Osteocyte (in vitro differentiated cells): ENCODE measurements at places on chromosomes 12 and 14. TPM values are rescaled to one million over a fixed set of nuclear protein-coding genes. Genes with fewer than 3 reads are reported as not detected.

- H3K27ac ChIP-seq: no peak overlapping the region
- H3K27me3 ChIP-seq: peaks cover 16% of the 10 kb centered on the region
- no peak overlapping the region for H3K4me3 ChIP-seq
- no peaks in the 10 kb centered on the region for H3K36me3 ChIP-seq
- DNase-seq: no peak
Measured at GRCh38 chr14:29999013-29999539, 71.4 kb upstream of the PRKD1 start.

- H3K27me3 ChIP-seq: no peaks in the 10 kb centered on the region
- H3K4me3 ChIP-seq: no peak overlapping the region
- no peak overlapping the region for H3K27ac ChIP-seq
- no peak for DNase-seq
- peaks cover 2% of the 10 kb centered on the region for H3K4me1 ChIP-seq
Measured at GRCh38 chr12:112219195-112219594, 93.8 kb downstream of the TRAFD1 start.

GRCh38 chr12:112879191-112879705 is 27.5 kb upstream of the OAS1 start:
- H3K4me3 ChIP-seq: no peak overlapping the region
- H3K27ac ChIP-seq: no peak overlapping the region
- DNase-seq: no peak
- no peaks in the 10 kb centered on the region for H3K27me3 ChIP-seq
- no peaks in the 10 kb centered on the region for H3K4me1 ChIP-seq

DNA sequence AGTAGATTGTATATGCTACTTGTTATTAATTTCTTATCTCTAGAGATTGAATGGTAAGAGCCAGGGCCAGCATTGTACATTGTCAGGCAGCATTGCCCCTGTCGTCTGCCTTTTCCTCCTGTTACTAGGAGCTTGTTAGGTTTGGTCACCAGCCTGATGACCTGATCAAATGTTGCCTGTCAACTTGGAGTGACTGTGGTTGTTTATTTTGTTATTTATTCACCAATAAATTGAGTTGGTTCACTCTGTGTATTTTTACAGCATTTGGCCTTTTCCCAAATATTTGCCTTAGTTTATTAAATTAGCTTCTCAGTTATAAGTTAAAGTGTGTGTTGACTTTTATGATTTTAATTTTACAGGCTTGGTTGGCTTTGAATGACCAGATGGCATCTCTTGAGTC is 88.4 kb downstream of the PRKCH start:
- H3K27ac ChIP-seq: no peak overlapping the region
- no peaks in the 10 kb centered on the region for H3K27me3 ChIP-seq
- DNase-seq: no peak
- H3K4me1 ChIP-seq: peaks cover 5% of the 10 kb centered on the region

GRCh38 chr12:70120970-70121369 is 122.3 kb upstream of the CNOT2 start:
- no peaks in the 10 kb centered on the region for H3K4me1 ChIP-seq
- no peak for DNase-seq
- H3K27me3 ChIP-seq: peaks cover 2% of the 10 kb centered on the region
- H3K27ac ChIP-seq: no peak overlapping the region
- no peak overlapping the region for H3K4me3 ChIP-seq
- H3K36me3 ChIP-seq: no peaks in the 10 kb centered on the region

DNA sequence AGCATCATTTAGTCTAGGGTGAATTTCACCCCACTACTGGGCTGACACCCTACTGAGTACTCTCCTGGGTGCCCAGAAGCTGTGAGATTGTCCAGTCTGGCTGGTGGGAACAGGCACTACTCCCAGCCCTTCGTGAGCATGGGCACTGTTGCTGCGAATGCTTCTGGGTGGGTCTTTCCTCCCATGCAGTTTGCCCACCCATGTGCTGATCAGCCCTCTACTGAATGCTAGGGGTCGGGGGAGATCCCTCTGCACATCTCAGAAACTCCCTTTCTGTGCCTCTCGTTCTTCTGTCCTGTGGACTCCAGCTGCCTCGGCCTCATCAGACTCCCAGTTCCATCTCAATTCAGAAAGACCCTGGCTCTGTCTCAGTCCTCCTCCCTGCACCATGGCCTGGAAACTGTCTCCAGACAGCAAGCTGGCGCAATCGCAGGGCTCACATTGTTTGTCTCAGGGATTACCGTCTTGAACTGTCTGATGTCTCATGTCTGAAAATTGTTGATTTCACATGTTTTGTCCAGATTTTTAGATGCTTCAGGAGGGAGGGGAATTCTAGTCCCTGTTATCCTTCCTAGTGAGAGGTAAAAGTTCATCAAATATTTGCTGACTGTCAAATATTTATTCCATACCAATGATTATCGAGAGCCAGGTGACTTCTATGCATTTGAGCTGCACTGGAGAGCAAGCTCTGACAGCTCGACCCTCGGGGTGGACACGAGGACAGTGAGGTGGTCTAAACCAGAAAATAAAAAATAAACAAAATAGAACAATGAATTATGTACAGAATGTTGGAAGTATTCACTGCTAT is 316.6 kb upstream of the RTL1 start:
- no peak overlapping the region for H3K27ac ChIP-seq
- no peak overlapping the region for H3K4me3 ChIP-seq
- H3K4me1 ChIP-seq: no peaks in the 10 kb centered on the region
- peaks cover 9% of the 10 kb centered on the region for H3K27me3 ChIP-seq
- no peaks in the 10 kb centered on the region for H3K36me3 ChIP-seq

- peak overlapping the region; percentile 93 for H3K27ac ChIP-seq
- DNase-seq: no peak
- H3K4me1 ChIP-seq: peaks cover 70% of the 10 kb centered on the region
- H3K27me3 ChIP-seq: no peaks in the 10 kb centered on the region
Measured at GRCh38 chr14:24837280-24838046, 203.5 kb upstream of the GZMB start.

DNA sequence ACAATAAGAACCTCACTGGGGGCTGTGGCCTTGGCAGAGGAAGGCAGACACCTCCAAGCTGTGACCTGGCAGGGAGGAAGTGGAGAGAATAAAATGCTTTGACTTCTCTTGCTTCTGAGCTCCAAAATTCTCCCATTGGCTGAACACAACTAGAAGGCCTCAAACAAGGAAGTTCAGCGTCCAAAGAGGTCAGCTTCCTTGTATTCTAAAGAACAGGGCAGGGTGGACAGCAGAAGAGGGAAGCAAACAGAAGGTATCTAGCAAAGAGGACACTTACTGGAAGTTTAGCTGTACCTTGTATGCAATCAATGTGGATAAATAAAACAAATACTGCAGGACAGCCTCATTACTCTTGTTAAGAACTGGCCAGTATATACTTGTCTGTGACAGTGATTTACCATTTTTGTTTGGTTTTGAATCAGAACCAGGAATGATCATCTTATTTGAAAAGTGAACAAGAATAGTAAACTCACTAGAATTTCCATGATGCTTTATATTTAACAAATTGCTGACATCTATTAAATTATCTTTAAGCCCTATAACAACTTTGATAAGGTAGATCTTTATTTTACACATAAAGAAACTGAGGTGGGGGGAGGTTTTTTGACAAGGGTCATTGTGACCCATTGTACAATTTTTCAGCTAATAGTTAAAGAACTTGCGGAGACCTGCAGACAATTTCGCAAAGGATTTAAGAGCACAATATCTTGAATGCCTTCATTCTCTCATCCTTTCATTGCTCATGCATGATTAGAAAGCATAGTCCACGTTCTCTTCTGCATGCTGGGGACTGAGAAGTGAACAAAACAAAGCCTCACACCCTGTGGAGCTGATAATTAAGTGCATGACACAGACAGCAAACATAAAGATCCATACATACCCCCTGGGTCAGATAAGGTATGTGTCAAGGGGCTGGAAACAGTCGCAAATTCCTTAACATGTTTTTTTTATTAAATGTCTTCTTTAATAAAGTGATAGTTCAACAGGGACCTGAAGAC is 1448.0 kb downstream of the AACS start:
- H3K36me3 ChIP-seq: no peaks in the 10 kb centered on the region
- DNase-seq: no peak
- no peaks in the 10 kb centered on the region for H3K27me3 ChIP-seq

GRCh38 chr12:88308825-88309224 is 166.7 kb downstream of the TMTC3 start:
- no peak overlapping the region for H3K4me3 ChIP-seq
- peaks cover 49% of the 10 kb centered on the region for H3K4me1 ChIP-seq
- peak overlapping the region; percentile 79 for H3K27ac ChIP-seq
- H3K36me3 ChIP-seq: no peaks in the 10 kb centered on the region
- DNase-seq: no peak
- H3K27me3 ChIP-seq: no peaks in the 10 kb centered on the region

- no peak for DNase-seq
- no peak overlapping the region for H3K4me3 ChIP-seq
- H3K27ac ChIP-seq: peak overlapping the region; percentile 16
- H3K4me1 ChIP-seq: peaks cover 30% of the 10 kb centered on the region
Measured at GRCh38 chr12:80892597-80893445, 44.9 kb downstream of the LIN7A start.

DNA sequence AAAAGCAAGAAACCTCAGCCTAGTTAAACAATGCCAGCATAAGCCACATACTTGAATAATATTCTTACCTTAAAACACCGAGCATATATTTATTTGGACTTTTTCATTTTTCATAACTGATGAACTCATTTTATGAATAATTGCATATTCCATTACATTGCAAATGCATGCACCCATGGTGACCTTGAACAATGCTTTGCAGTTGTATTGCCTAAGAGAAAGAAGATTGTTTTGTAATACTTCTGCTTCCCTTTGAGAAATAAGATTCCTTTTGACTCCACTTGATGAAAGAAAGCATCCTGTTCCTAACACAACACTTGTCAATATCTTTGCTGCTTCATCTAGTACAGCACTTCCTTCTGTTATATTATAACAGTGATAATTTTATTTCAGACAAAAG is 1182.2 kb downstream of the FLRT2 start:
- H3K4me1 ChIP-seq: no peaks in the 10 kb centered on the region
- no peak overlapping the region for H3K4me3 ChIP-seq

DNA sequence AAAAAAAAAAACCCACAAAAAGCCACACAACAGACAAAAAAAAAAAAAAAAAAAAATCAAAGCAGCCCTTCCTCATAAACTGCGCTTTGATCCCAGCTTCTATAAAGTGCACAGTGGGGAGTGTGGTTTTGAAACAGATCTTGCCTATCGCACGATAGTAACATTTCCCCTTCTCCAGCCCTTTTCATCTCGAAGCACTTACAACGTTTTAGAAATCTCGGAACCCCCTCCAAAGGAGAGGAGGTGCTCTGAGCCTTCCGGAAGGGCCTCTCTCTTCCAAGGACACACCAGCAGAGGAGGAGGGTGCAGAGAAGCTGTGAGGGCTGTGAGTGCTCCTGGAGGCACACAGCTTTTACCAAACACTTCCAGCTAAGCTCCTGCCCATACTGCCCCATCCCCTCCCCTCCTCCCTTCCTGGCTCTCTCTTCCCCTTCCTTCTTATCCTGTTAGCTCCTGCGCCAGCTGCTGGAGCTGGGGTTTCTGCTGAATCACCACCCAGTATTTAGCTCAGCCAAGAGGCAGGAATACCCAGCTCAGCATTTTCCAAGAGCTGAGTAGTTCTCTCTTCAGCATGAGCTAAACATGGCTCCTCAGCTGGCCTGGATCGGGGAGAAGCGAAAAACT is 28.4 kb downstream of the SLC7A8 start:
- no peak for DNase-seq
- peaks cover 8% of the 10 kb centered on the region for H3K4me1 ChIP-seq
- peak overlapping the region; percentile 67 for H3K27ac ChIP-seq
- H3K4me3 ChIP-seq: no peak overlapping the region

DNA sequence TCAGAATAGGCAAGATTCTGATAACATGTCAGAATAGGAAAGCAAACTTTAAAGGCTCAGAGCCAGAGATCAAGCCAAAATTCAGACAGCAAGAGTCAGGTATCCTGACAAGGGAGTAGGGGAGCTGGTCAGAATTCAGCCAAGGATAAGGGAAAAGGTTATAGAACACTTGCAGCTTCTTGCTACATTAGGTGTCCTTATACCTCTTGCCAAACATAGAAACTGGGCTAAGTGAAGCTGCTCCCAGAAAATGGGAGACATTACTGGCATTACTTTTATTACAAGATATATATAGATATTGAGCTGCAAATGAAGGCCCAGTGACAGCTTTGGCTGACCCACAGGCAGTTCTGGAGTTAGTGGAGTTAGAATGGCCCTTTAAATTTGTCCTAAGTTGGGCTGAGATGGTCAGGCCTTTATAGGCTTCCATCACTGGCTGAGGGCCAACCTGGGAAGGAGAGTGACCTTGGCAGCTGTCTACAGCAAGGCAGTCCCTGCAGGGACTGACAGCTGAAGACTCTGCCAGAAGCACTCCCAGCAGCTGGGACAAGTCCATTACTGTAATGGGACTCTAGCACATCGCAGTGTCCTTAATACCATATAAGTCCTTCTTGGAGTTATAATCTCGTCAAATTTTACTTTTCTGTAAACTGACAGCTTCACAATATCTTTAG is 83.0 kb downstream of the LRRC9 start:
- no peaks in the 10 kb centered on the region for H3K4me1 ChIP-seq
- no peak overlapping the region for H3K27ac ChIP-seq
- no peak for DNase-seq
- H3K27me3 ChIP-seq: peaks cover 35% of the 10 kb centered on the region

GRCh38 chr14:100056964-100057795 is 8.0 kb upstream of the EVL start:
- DNase-seq: no peak
- no peak overlapping the region for H3K4me3 ChIP-seq
- H3K4me1 ChIP-seq: peaks cover 29% of the 10 kb centered on the region
- no peaks in the 10 kb centered on the region for H3K27me3 ChIP-seq

GRCh38 chr14:55477680-55478079 is 37.3 kb upstream of the TBPL2 start:
- H3K36me3 ChIP-seq: no peaks in the 10 kb centered on the region
- no peak overlapping the region for H3K27ac ChIP-seq
- H3K27me3 ChIP-seq: peaks cover 2% of the 10 kb centered on the region
- peaks cover 1% of the 10 kb centered on the region for H3K4me1 ChIP-seq
- H3K4me3 ChIP-seq: no peak overlapping the region
- no peak for DNase-seq

DNA sequence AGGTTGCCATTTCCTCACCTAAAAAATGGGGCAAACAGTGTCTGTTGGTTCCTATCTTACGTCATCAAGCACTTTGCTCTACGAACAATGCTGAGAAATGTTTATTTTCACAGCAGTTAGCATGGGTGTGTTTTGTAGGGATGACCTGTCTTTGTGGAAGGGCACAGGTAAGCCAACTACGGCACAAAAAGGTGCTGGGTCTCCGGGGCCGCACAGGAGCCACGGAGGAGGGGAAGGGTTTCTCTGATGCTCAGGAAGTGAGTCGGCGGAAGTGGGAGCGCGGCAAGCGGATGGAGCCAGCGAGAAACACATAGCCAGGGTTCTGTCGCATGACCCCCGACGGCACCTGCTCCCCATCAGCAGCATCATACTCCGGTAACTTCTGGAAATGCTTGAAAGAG is 65.6 kb upstream of the TCL1B start:
- H3K4me1 ChIP-seq: no peaks in the 10 kb centered on the region
- no peak overlapping the region for H3K27ac ChIP-seq
- no peak overlapping the region for H3K4me3 ChIP-seq
- no peaks in the 10 kb centered on the region for H3K36me3 ChIP-seq
- no peak for DNase-seq

PMEL gene
- 1.0 and 1.4 TPM in 2 replicates for total RNA-seq

ADAMTS20 gene
- not detected in 2 replicates for total RNA-seq

ISM2 gene
- not detected in 2 replicates for total RNA-seq

TEX52 gene
- total RNA-seq: not detected in 2 replicates

CFAP54 gene
- total RNA-seq: 0.24 and 0.73 TPM in 2 replicates

GPR84 gene
- total RNA-seq: not detected in 2 replicates

DAO gene
- total RNA-seq: not detected in 2 replicates

WIF1 gene
- not detected in 2 replicates for total RNA-seq

PPFIA2 gene
- total RNA-seq: 0.65 and 0.67 TPM in 2 replicates

SLC7A7 gene
- total RNA-seq: 1.2 and 1.6 TPM in 2 replicates

RNASE1 gene
- not detected in 2 replicates for total RNA-seq

SLCO1B1 gene
- total RNA-seq: not detected in 2 replicates

LHX5 gene
- not detected in 2 replicates for total RNA-seq
